Esophagus squamous epithelium (tissue), 5 donors: ENCODE measurements at places on chromosomes 12 and 14.

DNA sequence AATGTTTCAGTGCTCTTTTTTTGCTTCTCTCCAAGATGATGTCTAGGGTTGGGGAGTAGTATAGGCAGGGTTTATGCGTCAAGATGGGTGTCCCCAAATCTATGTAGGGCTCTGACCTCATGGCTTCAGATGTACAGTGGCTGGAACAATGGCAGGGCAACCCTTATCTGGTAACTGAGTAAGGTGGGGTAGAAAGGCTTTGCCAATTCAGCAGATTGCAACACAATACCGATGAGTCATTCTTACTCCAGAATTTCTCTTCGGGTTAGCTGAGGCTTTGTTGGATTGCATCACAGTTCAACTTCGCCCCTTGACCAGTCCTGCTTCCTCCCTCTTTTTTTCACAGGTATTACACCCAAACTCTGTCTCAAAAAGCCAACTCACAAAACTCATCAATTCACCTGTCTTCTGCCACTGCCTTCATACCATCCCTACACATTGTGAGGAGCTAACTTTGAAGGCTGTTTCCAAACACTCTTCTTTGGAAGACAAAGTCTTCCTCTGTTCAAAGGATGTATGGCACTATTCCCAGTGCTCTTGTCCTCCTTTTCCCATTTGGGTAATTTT lies 190.2 kb upstream of the CNOT2 start:
- DNase-seq, result no peak

DNA sequence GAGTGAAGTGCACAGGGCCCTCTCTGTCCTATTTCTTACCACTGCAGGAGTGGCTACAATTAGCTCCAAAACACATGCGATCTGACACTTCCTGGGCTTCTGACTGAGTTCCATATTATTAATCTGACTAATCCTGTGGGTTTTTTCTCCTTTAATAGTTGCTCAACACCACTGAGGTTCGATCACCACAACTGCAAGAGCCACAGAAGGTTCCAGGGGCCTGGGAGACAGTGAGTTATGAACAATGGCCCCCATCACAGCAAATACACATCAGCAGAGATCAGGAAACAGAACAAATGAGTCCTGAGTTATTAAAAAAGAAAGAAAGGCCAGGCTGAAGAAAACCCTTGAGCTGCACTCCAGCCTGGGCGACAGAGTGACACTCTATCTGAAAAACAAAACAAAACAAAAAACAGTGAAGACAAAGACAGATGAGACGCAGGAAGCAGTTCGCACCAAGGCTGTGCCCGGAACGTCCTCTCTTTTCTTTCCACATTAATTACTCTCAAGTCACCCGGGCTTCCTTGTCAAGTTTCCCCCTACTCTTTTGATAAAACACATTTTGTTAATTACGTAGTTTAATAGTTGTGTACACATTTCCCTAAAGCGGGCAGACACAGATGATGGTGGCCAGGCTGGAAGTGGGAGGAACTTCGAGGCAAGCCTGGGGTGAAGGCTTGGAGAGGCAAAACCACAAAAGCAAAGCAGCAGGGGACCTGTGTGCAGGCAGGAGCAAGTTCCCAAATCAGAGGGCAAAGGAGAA lies 42.7 kb downstream of the CDC42BPB start:
- no peak for DNase-seq

- no peak for DNase-seq
These were observed 14.7 kb upstream of the BEGAIN start for GRCh38 chr14:100601914-100602313.

- no peak for DNase-seq
These were observed 514.8 kb downstream of the SLC6A15 start for GRCh38 chr12:84397846-84398245.

DNA sequence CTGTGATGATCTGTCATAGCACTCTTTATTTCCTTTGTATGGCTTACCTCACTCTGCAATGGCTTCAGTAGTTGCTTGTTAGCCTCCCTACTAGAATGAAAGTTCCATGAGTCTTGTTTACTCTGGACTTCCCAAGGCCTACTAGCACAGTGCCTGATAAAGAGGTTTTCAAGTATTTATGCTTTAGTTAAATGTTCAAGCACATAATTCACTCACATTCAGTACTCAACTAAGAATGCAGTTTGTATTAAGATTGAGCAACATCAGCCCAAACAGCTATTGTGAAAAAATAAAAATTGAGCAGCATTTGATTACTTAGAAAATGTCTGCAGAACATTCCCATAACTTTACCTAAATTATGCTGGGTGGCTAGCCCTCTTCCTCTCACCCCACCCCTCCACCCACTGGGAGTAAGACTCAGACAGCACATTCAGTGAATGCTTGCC lies 158.9 kb upstream of the AMIGO2 start:
- DNase-seq, result no peak

DNA sequence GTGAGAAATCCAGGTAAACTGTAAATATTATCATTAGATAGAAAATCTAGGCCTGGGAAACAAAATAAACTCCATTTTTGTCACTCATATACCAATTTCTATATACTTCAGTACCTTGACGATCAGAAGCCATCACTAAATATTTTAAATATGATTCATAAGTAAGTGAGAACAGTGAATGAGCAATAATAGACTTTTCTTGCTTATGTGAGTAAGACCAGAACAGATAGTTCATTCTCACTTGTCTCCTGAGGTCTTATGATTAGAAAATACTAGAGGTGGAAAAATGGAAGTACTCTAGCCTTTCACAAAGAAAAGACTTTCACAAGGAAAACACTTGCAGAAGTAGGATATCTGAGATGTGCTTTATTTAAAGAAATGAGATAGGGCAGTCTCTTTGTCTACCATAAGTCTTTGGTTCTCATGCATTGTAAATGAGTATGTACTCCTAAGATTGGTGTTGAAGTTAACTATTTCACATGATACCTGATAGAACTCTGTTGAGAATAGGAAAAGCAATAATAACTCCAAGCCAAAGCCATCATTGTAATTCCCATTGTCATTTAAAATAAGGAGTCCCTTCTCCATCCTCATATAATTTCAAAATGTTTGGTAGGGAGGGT lies 10.1 kb upstream of the SMCO3 start:
- DNase-seq, result no peak

- no peak for DNase-seq
These were observed 105.2 kb upstream of the TMCC3 start for GRCh38 chr12:94755598-94755997.

DNA sequence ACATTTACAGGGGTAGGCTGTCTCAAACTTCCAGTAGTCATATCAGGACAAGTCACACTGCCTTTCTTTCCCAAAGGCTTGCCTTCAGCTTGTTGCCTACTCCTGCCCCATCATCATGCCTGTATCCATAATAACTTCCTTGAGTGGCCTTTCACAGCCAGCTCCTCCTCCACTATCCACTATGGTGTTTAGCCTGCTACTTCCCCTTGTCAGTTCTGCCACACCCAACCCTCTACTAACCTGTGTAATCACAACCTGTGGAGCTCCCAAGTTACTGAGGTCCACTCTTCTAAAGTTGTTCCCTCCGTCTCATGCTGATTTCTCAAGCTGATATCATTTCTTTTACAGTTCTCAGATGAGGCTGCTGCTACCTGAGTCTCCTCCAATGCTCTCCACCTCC lies 159.9 kb downstream of the BMP4 start:
- DNase-seq, result no peak

GRCh38 chr14:78633752-78634151 lies 463.6 kb downstream of the NRXN3 start:
- no peak for DNase-seq

- DNase-seq, result no peak
These were observed 87.0 kb downstream of the GLT1D1 start for GRCh38 chr12:128940090-128940888.

GRCh38 chr14:93778453-93778852 lies 9.8 kb downstream of the PRIMA1 start:
- no peak for DNase-seq
